Lung (tissue), 17 donors: ENCODE measurements at places on chromosomes 1 and 21. TPM values are rescaled to one million over a fixed set of nuclear protein-coding genes. Genes with fewer than 3 reads are reported as not detected.

The SPRR2A gene
- polyA plus RNA-seq: not detected

The OR2AK2 gene
- not detected for polyA plus RNA-seq

The HLX gene
- polyA plus RNA-seq: 14.8 TPM

The KRTAP8-1 gene
- not detected for polyA plus RNA-seq

The TLCD4 gene
- 1.5 TPM for polyA plus RNA-seq

The MYOCOS gene
- polyA plus RNA-seq: not detected

The PLA2G2D gene
- 0.06 TPM for polyA plus RNA-seq

The BEST4 gene
- polyA plus RNA-seq: 0.33 TPM

The ARID1A gene
- 28.9 TPM for polyA plus RNA-seq

The TACSTD2 gene
- 204 TPM for polyA plus RNA-seq

The PAQR6 gene
- 2.6 TPM for polyA plus RNA-seq

The RPE65 gene
- polyA plus RNA-seq: not detected

The OPTC gene
- polyA plus RNA-seq: not detected

The OLFML3 gene
- 9.7 TPM for polyA plus RNA-seq

The TMEM69 gene
- polyA plus RNA-seq: 16.3 TPM

The CHAF1B gene
- 1.3 TPM for polyA plus RNA-seq

The ANKRD65 gene
- 33.5 TPM for polyA plus RNA-seq

The KCNT2 gene
- 0.84 TPM for polyA plus RNA-seq

The FCRL4 gene
- 0.05 TPM for polyA plus RNA-seq

The LIN9 gene
- 1.4 TPM for polyA plus RNA-seq

The RGS7 gene
- polyA plus RNA-seq: 0.08 TPM

The RBM8A gene
- 152 TPM for polyA plus RNA-seq

The C1orf94 gene
- not detected for polyA plus RNA-seq

The YOD1 gene
- polyA plus RNA-seq: 3.4 TPM

The FHAD1 gene
- 5.9 TPM for polyA plus RNA-seq

The AKR7A3 gene
- polyA plus RNA-seq: 0.91 TPM

The OR10J1 gene
- polyA plus RNA-seq: not detected

The PRR9 gene
- not detected for polyA plus RNA-seq

The ADAM30 gene
- polyA plus RNA-seq: not detected

The SMCP gene
- not detected for polyA plus RNA-seq

The CHD5 gene
- 0.14 TPM for polyA plus RNA-seq

The SPRR3 gene
- polyA plus RNA-seq: 1.2 TPM

The ETV3L gene
- not detected for polyA plus RNA-seq

The PTPN14 gene
- polyA plus RNA-seq: 4.5 TPM
